ENCODE measurements at places on chromosomes 12 and 14. TPM values are rescaled to one million over a fixed set of nuclear protein-coding genes. Genes with fewer than 3 reads are reported as not detected.

The CALCOCO1 gene
- 71.3 TPM for total RNA-seq

The CCDC196 gene
- not detected for total RNA-seq

The SPX gene
- total RNA-seq, result 1.6 TPM

The LDHB gene
- total RNA-seq, result 1,488 TPM

The BATF gene
- 185 TPM for total RNA-seq

The RASAL1 gene
- total RNA-seq, result 6.7 TPM

The RNF31 gene
- total RNA-seq, result 90.6 TPM

The TAC3 gene
- 4.2 TPM for total RNA-seq

The TTC6 gene
- total RNA-seq, result not detected

The NEK9 gene
- 64.1 TPM for total RNA-seq

The NTS gene
- total RNA-seq, result not detected

The MYH6 gene
- total RNA-seq, result 2.1 TPM

The KSR2 gene
- total RNA-seq, result 0.17 TPM

The DPPA3 gene
- not detected for total RNA-seq
